ENCODE measurements at places on chromosomes 11 and 22.

GRCh38 chr11:108938604-108939003, 273.7 kb downstream of the DDX10 start:
- DNase-seq = no peak

- peak; percentile 2 for DNase-seq
Observed at GRCh38 chr11:125022551-125022950, 40.6 kb upstream of the SLC37A2 start.

GRCh38 chr11:113867843-113868503, 7.4 kb downstream of the USP28 start:
- DNase-seq = no peak

GRCh38 chr22:20604092-20604747, 96.8 kb downstream of the MED15 start:
- DNase-seq = no peak

DNA sequence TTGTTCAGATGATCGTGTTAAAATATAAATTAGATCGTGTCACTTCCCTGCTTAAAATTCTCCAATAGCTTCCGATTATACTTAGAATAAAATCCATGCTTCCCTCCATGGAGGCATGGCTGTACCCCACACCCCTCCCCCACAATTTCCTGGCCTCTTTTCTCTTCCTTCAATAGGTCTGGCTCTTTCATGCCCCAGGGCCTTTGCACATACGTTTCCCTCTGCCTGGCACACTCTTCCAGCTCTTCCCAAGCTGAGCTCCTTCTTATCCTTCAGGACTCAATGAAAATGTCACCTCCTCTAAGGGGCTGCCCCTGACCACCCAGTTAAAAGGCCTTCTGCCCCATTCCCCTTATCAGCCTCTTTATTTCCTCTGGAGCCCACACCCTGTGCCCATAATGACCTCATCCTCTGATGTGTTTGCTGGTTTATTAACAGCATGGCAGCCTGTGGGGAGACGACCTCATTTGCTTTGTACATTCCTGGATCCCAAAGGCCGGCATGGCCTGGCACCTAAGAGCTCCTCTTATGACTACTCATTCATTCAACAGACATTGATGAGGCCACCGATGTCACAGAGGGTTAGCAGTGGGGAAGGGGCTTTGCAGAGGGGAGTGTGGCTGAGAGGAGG, 9.0 kb upstream of the FLRT1 start:
- no peak for DNase-seq

GRCh38 chr11:38402063-38402462, 1804.0 kb upstream of the RAG2 start:
- no peak for DNase-seq

- DNase-seq = no peak
Observed at GRCh38 chr11:72203163-72203562, 11.2 kb downstream of the FOLR1 start.

DNA sequence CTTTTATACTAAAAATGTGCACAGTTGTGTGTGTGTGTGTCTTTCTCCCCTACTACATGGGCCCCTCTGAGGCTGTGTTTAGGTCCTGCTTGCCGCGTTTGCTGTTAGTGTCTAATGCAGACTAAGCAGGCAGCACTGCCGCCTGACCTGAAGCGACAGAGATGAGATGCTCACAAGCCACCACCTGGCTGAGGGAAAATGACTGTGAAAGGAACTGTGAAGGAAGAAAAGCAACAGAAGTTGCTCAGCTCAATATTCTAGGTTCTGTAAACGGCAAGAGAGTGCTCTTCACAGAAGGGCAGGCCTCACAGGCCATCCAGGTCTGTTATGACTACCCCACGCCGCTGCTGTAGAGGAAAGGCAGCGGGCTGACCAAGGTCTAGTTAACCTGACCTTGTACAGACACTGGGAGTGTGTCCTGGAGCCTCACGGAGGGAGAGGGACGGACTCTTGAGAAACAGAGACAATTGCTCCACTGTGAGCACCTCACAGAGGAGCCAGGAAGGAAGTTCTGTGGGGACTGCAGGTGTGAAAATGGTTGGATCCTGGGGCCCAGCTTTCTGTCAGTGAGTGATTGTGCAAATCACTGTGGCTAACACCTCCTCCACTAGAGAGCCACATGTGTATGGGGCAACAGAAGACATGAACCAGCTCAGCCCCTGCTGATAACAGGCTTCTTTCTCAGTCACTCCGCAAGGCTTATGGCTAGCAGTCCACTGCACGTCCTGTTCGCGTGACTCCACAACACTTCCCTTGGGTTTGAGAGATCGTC, 31.3 kb upstream of the YPEL1 start:
- no peak for DNase-seq

DNA sequence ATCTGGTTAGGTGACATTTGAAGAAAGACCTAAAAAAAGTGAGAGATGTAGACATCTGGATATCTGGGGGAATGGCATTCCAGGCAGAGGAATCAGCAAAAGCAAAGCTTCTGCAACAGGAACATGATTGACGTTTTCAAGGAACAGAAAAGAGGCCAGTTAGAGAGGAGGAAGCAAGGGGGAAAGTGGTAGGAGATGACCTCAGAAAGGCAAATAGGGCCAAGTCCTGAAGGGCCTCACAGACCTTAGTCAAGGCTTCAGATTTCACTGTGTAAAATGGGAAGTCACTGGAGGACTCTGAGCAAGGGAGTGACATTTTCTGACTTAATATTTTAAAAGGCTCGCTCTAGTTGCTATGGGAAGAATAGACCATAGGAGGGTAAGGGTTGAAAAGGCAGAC, 9.7 kb downstream of the DEUP1 start:
- DNase-seq = no peak

- peak; percentile 76 for DNase-seq
Observed at GRCh38 chr11:129364143-129364654, 11.4 kb upstream of the BARX2 start.

DNA sequence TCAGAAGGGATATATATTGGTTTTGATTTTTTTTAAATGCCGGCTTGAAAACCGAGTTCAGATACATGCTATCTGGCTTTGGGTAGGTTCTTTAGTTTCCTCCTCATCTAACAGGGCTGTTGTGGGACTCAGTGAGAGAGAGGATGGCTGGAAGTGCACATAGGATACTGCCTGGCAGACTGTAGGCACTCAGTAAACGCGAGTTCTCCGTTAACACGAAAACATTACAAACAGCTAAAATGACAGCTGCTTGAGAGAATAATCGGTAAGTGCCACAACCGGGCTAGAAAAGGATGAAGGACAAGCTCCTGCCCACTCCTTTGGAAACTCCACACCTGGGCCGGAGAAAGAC, 369 bp downstream of the XRRA1 start:
- peak; percentile 24 for DNase-seq

DNA sequence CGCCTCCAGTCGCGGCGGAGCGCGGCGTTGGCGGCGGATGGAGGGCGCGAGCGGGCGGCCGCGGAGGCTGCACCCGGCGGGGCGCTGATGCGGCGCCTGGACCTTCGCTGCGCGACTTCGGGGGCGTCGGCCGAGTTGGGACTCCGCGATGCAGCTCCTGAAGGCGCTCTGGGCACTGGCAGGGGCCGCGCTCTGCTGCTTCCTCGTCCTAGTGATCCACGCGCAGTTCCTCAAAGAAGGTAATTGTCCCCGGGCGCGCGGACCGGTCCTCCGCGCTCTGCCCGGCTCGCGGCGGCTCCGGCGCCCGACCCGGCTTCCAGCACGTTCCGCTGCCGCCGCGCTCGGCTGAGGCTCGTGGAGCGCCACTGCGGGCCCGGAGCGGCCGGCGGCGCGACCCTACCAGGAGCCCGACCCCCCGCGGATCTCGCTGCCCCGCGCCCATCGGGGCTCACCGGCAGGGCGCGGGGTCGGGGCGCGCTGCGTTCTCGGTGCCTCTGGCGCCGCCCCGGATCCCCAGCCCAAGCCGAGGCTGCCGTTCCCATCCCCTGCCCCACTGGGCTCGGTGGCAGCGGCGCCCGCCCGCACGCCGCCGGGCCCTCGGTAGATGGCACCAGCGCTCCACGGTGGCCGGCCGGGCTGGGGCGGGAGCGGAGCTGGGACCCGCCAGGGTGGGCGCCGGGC, 1251.2 kb downstream of the BRD1 start:
- DNase-seq = peak; percentile 29

DNA sequence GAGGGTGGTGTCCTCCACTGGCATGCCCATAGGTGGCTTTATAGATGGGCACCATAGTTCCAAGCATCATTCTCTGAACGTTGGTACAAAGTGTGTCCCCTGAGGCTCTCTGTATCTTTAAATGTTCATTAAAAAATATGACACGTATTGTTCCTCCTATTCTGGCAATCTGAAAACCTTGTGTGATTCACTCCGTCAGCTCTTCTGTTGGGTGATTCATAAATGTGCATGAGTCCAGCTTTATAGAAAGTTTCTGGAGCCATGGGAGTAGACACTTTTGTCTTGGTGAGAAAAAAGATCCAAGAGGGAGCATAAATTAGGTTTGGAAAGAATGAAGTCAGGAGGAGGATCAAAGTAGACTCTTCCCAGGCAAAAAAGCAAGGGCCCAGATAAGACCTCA, 728.8 kb downstream of the NELL1 start:
- no peak for DNase-seq

DNA sequence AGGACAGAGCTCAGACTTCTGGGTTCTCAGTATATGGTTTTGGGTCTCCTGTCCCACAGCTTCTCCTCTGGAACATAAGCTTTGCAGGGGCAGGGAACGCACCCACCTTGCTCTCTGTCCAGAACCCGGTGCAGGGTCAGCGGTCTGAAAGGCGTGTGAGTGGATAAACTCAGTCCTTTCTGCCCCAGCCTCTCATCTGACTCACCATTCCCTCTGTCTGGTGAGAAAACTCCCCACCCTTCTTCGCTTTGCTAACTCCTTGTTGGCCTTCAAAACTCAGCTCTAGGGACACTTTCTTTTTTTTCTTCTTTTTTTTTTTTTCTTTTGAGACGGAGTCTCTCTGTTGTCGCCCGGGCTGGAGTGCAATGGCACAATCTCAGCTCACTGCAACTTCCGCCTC, 68.9 kb upstream of the NUP50 start:
- DNase-seq = peak; percentile 25

GRCh38 chr11:124415356-124415923, 9.2 kb downstream of the OR8B4 start:
- DNase-seq = peak; percentile 74

- DNase-seq = peak; percentile 25
Observed at GRCh38 chr11:126194121-126194543, 17.3 kb downstream of the RPUSD4 start.

- peak; percentile 93 for DNase-seq
Observed at GRCh38 chr22:32649515-32650200, 151.8 kb upstream of the TIMP3 start.

DNA sequence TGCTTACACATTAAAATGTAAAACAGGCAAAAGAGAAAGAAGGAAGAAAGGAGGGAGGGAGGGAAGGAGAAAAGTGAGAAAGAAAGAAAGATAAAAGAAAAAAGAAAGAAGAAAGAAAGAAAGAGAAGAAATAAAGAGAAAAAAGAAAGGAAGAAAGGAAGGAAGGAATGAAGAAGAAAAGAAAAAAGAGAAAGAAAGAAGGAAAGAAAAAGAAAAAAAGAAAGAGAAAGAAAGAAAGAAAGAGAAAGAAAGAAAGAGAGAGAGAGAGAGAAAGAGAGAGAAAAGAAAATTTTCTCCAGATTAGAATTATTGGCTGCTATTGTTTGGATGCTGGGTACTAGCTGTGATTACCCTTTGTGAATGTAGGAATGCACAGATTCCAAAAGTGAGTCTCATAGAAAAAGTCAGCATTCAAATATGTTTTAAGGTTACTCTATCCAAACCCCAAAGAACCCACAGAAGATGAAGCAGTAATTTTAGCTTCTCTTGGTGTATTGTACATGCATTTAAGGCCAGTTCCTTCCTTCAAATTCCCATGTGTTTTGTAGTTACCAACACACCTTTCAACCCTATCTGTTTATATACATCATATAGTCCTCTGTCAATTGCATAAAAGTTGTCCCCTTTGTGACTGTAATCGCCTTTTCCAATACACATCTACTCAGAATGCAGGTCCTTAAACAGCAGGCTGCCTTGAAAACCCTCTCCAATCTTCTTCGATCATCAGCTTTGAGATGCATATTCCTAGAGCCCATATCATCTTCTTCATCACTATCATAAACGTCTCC, 789 bp upstream of the FAM111A start:
- DNase-seq = peak; percentile 17

GRCh38 chr11:7270233-7270865, 18.6 kb downstream of the SYT9 start:
- DNase-seq = no peak

DNA sequence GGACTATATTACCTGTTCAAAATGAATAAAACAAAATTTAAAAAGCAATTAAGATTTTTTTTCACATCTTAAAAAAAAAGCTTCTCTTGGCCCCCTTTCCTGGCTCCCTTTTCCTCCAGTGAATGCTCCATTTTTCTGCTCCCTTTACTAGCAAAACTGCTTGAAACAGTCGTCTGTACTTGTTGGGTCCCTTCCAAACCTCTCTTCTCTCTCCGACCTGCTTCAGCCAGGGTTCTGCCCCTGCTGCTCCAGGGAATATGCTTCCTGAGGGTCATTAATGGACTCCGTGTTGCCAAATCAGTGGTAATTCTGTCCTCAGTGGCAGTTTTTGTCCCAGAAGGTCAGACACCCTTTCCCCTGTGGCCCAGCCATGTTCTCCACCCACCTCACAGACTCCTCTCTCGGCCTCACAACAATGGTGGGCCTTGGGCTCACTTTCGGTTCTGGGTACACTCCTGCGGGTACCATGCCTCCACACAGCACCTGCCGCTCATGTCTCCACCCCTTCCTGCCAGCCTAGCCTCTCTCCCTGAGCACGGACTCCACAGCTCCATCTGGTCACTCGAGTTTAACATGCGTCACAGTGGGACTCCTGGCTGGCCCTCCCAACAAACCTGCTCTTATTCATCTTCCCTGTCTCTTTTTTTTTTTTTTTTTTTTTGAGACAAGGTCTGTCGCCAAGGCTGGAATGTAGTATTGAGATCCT, 7.8 kb upstream of the POLR3H start:
- DNase-seq = no peak

GRCh38 chr11:129295746-129296145, 79.9 kb upstream of the BARX2 start:
- no peak for DNase-seq

GRCh38 chr11:115894176-115894575, 390.0 kb upstream of the CADM1 start:
- DNase-seq = no peak

- DNase-seq = peak; percentile 62
Observed at GRCh38 chr11:125627236-125627910, 2.4 kb downstream of the CHEK1 start.

GRCh38 chr11:9267680-9268079, 2.5 kb upstream of the DENND5A start:
- DNase-seq = no peak

DNA sequence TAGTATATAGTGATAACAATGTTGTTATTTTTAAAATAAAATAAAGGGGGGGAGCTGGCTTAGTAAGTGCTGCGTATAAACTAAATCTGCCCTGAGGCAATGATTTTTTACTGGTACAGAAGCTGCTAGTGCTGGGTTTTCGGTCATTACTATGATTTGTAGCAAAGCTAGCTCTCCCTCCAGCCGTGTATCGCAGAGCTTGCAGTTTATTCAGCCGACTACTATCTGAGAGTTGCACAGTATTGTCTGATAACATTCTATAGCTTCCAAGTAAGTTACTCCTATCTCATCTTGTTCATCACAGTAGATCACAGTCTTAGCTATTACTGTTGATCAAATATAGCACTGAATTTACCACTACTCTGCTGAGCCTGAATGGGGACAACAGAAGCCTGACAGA, 805.5 kb upstream of the ARHGAP42 start:
- no peak for DNase-seq

All from fibroblast of lung (primary cell).